ENCODE measurements at places on chromosomes 1 and 21.

- no peak for DNase-seq
These were observed 1058.0 kb upstream of the ADGRL4 start for GRCh38 chr1:80064524-80064923.

DNA sequence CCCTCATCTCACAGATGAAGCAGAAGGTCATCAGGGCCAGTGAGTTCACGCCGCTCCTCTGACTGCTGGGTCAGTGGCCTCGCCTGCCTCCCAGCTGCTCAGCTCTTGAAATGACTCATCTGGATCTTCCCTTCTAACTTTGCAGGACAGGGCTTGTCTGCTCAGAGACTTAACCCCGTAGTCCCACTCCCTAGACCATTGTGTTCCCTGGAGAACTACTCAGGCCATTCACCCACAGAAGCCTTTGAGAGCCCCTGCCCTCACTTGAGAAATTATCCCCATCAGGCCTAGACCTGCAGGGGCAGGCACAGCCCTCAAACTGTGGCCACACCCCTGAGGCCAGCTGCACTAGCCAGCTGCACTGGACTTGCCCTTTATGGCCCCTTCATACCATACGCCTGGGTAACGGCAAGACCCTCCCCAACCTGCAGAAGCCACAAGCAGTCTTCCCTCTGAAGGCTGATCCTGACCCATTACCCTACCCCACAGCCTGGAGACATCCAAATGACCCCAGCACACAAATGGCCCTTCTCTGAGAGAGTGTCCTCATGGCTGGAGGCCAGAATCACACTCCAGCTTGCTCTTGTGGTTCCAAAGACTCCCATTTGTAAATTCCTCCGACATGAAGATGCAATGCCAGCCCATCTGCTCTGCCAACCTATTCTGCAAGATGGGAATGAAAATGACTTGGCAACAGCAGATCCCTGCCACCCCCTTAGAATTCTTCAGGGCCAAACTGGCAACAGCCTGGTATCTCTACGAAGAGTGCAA lies 33.2 kb downstream of the RCSD1 start:
- DNase-seq = peak; percentile 70

DNA sequence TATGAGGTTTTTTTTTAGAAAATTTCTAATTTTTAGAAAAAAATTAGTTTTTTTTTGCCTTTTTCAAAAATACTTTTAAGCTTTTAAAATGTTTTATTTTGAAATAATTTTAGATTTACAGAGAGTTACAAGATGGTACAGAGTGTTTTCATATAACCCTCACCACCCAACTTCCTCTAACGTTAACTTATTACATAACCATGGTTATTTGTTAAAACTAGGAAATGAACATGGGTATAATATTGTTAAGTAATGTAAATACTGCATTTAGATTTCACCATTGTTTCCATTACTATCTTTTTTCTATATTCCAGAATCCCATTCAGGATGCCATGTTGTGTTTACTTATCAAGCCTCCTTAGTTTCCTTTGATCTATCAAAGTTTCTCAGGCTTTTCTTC lies 45.2 kb upstream of the ST6GALNAC3 start:
- no peak for DNase-seq

- no peak for DNase-seq
These were observed 226.3 kb downstream of the HLX start for GRCh38 chr1:221105578-221105977.

DNA sequence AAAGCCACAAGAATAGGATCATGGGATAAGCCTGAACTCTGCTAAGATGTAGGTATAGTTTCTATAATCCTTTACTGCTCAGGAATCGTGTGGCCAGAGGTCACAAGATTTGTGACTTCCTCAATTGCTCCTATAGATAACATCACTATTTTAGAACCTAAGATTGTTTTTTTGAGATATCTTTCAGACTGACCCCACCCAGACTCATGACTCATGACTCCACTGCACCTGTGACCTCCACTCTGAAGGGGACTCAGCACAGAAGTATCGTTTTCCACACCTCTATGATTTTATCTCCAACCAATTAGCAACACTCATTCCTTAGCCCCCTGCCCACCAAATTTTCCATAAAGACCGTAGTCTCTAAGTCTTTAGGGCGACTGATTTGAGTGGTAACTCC lies 124.5 kb upstream of the KCNK1 start:
- DNase-seq = no peak

GRCh38 chr1:169601096-169601881 lies 15.0 kb upstream of the F5 start:
- DNase-seq = peak; percentile 4

DNA sequence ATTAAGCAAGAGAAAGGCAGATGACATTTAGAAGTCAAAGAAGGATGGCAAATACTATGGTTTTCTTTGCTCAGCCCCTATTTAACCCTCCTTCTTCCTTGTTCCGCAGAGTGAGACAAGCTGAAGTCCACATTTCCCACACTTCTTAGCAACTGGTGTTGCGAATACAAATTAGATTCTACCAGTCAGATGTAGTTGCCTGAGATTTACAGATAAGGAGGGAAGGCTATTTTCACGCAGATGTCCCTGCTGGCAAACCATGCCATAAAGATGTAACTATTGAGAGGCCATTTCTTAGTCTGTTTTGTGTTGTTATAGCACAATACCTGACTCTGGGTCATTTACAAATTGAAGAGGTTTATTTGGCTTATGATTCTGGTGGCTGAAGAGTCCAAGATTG lies 84.3 kb downstream of the ZC3H11B start:
- no peak for DNase-seq

GRCh38 chr1:17845583-17845982 lies 90.5 kb downstream of the ACTL8 start:
- no peak for DNase-seq

GRCh38 chr1:212317916-212318315 lies 32.7 kb downstream of the PPP2R5A start:
- no peak for DNase-seq

GRCh38 chr1:71618191-71618590 lies 537.4 kb upstream of the ZRANB2 start:
- DNase-seq = no peak

DNA sequence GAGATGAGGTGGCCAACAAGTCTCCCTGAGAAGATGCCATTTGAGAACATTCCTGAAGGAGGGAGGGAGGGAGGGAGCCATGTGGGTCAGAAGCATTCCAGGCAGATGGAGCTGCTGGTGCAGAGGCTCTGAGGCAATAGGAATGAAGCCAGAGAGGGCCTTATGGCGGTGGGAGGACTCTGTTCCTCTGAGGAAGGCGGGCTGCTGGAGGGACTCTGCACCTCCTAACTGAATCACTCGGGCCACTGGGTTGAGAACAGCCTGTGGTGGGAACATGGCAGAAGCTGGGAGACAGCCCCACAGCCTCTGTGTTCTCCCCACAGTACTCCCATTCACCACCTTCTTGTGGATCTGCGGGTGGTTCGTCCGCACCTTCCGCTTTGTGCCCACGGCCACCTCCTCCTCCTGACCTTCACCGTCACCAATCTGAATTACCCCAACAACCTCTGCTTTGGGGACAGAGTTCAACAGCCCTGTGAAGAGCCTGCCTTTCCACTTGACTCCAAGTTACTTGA lies 2.4 kb upstream of the TMEM125 start:
- peak; percentile 83 for DNase-seq

GRCh38 chr1:197268012-197268411 lies at the start of gene CRB1:
CRB1 (plus strand) TSS chr1:197268252; CDS start chr1:197268413, 161 bp downstream.
- DNase-seq = peak; percentile 0

DNA sequence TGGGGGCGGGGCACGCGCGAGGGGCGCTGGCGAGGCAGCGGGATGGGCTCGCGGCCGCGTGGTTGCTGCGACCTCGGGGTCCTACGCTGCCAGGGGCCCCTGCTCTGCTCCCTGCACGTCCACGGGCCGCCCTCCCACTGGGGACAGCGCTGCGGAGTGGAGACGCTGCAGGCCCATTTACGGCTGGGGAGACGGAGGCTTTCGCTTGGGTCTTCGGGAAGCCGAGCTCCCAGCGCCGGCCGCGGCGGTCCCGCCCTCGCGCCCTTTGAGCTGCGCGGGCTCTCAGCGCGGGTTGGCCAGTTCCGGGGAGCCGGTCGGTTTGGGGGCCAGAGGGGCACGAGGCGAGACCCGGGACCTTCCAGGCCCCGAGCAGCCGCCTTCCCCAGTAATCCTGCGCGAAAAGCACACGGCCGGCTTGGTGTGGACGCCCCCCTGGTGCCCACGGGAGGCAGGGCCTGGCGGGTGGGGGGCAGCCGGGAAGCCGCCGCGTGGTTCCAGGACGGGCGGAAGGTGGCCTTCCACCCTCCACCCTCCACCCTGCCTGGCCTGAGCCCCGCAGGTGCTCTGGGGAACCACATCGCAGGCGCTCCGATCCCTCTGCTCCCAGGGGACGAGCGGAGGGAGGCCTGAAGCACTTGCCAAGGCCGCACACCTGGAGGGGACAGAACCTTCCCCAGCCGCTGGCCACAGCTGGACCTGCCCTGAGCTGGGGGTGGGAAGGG lies 570 bp upstream of the PEX10 start:
- DNase-seq = peak; percentile 79

DNA sequence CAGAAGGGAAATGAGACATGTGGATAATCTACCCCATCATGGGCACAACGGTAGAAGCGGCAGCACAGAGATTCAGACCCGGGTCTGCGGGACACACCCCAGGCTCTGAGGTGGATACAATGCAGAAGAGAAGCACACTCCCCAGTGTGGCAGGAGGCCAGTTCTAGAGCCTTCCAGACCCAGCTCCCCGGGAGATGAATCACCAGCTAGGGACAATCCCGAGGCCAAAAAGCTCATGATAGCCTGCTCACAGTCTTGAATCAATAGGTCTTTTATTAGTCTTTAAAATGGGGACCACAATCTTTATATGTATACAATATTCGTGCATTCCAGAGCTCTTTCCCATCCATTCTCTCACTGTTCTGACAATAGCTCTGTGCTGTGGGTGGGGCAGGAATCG lies 57.3 kb upstream of the DIRAS3 start:
- no peak for DNase-seq

DNA sequence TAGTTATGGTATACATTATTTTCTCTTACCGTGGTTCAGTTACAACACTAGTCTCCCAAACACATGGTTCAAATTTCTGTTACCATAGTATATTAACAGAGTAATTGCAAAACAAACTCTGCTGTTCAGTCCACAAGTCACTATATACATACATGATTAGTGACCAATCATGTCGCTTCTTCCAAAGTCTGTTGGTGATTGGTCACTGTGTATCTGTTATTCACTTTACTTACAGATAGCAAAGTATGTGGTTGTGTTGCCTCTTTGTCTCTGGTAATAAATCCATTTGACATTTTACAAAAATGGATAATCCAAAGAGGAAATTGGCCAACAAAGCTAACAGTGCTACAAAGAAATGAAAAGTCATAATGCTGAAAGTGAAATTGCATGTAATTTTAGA lies 107.2 kb downstream of the RABGAP1L start:
- DNase-seq = no peak

DNA sequence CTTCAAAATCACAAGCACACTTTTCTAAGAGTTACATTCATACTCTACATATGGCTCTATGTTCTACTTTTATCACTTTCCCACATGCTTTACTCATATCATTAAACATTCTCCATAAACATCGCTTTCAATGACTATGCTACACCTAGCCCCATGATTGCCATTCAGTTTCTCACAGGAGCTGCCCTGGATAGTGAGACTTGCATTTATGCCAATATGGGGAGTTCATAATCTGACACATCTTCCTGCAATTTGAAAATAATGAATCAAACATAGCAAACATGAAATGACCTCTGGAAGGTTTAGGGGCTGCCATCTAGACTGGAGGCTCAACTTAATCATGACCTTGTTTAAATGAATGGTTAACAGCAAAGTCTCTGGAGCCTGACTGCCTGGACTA lies 9.0 kb upstream of the CYP4A22 start:
- no peak for DNase-seq

GRCh38 chr1:116226017-116226416 lies 114.8 kb downstream of the MAB21L3 start:
- DNase-seq = no peak

- DNase-seq = no peak
These were observed 159.1 kb downstream of the CHRM3 start for GRCh38 chr1:239545466-239545865.

GRCh38 chr1:3656450-3657095 lies 4.3 kb downstream of the TP73 start:
- DNase-seq = no peak

DNA sequence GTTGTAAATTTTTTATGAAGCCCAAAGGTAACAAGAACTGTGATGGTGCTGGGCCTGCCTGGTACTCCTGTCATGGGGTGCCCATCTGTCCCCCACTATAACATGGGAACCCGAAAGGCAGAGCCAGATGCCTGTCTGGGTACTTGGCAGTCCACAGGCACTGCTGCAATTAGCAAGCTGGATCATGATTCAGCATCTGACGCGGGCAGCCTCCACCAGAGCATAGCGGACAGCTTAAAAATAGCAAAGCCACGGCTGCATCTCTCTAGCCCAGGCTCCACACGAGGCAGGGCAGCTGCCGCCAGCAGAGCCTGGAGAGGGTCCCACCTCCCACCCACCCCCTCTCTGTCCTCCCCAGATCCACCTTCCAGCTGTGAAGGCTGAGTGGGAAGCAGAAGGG lies 22.9 kb downstream of the SUSD4 start:
- DNase-seq = no peak

DNA sequence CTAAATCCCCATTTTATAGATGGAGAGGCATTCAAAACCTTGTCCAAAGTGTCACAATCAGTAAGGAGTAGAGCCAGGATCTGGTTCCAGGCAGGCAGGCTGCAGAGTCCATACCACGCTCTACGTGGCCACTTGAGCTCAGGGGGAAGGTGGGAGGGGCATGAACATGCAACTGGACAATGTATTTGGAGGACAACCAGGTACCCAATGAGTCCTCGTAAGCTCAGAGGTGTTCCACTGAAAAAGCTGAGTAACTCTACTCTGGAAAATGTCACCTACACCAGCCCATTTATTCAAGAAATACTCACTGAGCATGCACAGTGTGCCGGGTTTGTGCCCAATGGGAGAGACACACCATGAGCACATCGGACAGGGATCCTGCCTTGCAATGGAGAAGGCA lies 11.2 kb upstream of the GUCA2B start:
- no peak for DNase-seq

GRCh38 chr1:204880906-204881305 lies 10.2 kb downstream of the NFASC start:
- no peak for DNase-seq

Data from hepatic stellate cell (primary cell).